HL-60 (cell line): ENCODE measurements at places on chromosomes 3 and 15.

DNA sequence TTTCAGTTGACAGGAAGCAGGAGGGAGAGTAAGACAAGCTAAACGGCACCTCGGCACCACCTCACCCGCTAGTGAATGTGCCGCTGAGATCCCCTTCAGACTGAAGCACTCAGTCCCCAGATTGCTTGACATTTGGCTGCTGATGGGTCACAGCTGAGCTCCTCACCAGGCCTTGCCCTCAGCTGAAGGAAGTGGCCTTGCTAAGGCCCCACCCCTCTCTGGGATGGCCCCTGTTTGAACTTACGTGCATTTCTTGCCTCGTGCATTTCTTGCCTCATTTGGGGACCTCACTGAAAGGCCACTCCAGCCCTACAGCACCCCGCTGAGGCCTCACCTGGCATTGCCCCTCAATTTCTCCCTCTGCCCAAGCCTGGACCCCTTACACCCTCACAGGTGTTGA, 39.8 kb downstream of the EOGT start:
- no peak for DNase-seq

- DNase-seq = no peak
These were observed 47.9 kb upstream of the DCLK3 start for GRCh38 chr3:36812240-36812639.

GRCh38 chr3:81684751-81685395, 76.6 kb downstream of the GBE1 start:
- DNase-seq = no peak

DNA sequence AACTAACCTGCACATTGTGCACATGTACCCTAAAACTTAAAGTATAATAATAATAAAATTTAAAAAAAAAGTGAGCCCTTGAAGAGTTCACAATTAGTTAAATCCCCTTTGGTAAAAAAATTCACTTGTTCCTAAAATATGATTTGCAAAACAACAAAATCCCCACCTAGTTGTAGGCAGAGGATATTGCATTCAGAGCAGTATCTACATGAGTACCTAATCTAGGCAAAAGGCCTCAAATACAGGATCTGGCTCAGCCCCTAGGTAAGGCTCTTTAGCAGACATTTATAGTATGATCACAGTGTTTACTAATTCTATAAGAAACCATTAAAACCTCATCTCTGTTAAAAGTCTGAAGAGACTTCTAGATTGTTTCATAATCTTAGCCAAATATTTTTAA, 89.3 kb upstream of the CCDC80 start:
- no peak for DNase-seq

GRCh38 chr15:88378188-88378637, 89.0 kb downstream of the MRPL46 start:
- DNase-seq = no peak

GRCh38 chr3:126573492-126574117, 14.9 kb upstream of the C3orf22 start:
- no peak for DNase-seq

GRCh38 chr3:89223188-89223587, 115.8 kb downstream of the EPHA3 start:
- no peak for DNase-seq

DNA sequence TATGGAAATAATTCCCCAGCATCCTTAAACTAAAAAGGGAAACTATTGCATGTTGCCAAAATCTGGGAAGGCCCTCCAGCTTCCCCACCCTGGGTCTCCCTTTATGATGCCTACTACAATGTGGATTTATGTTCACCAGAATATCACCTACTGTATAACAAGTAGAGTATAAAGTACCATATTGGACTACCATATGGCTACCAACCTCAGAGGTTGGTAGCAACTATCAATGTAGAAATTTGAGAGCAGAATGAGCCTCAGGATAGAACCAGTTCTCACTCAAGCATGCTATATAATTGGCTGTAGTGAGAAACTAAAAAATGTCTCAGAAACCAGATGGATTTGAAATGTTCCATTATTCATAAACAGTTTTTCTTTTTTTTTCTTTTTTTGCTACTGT, 918.4 kb downstream of the MCTP2 start:
- DNase-seq = no peak

- DNase-seq = no peak
These were observed 21.8 kb downstream of the NIPA1 start for GRCh38 chr15:22808240-22808639.

- DNase-seq = no peak
These were observed 237.6 kb upstream of the STAC start for GRCh38 chr3:36142746-36143145.

- no peak for DNase-seq
These were observed 50.1 kb downstream of the UBE2E2 start for GRCh38 chr3:23253214-23253613.

DNA sequence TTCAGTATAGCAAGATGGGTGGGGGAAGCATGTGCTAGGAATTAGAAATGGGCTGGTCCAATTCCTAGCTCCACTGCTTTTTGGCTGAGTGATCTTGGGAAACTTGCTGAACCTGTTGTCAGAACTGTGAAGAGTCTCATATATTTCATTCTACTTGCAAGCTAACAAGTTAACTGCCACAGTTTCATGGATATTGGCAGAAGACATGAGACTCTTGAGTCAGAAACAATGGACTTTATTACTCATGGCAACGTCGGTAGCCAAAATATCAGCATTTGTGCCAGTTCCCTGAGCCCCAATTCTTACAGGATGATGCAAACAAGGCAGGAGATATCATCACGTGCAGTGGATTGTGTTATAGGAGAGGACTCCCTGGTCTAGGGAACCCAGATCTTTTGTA, 26.6 kb upstream of the PLAAT1 start:
- no peak for DNase-seq

DNA sequence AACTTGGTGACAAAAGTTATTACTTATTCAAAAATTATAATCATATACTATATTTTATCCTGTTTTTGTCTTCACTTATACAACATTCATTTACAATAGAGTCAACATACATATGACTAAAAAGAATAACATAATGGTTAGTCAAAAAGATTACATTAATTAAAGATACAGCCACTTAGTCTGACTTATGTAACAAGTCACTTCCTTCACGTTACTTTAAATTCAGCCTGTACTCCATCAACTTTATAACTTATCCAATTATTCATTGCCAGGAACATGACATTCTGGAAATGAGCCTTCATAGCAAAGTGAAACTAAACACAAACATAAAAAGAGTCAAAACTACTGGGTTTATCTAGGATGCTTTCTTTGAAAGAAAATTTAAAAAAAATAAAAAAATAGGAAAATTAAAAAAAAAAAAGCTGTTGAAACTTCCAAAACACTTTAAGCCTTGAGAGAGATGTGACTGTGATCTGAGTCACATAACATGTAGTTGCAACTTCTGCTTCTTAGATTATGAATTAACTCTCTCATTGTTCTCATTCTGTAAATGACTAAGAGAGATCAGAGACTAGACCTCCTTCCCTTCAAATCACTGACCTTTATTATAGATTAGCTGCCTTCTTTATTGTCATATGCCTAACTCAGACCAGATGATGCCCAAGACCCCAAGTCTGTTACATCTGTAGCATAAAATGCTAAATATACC, 107.8 kb downstream of the MYRIP start:
- no peak for DNase-seq

GRCh38 chr15:94239474-94239873, 8.1 kb downstream of the MCTP2 start:
- DNase-seq = no peak
